ENCODE measurements at places on chromosomes 5 and 9.
A peak's percentile ranks its signal among the peaks of the same experiment; 100 is the strongest.

- DNase-seq, result no peak
Measured at GRCh38 chr9:71245651-71246050, 124.2 kb upstream of the TRPM3 start.

DNA sequence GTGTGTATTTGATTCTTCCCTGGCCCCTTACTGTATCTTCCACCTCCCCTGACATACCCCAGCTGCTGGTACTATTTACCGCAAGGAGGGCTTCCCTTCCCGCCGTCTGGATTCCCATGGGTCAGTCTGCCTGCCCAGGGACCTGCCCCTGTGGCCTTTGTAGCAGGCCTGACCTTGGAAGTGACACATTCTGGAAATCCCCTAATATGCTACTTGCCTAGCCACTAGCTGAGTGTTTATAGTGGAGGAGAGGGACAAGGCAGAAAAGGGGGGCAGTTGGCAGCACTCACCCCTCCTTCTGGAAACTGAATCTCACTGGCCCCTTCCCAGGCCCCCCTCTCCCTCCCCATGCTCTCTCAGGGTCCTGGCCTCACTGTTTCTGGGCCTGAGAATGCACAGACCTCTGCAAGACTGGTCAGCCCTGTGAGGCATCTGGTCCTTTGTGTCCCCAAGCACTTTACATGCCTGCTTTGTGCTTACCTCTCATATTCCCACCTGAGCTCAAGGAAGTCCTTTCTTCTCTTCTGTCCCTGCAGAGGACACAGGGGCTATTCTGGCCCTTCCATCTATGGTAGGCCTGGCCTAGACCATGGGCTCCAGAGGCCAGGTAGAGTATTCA is 8.2 kb upstream of the CCL21 start:
- DNase-seq, result no peak

DNA sequence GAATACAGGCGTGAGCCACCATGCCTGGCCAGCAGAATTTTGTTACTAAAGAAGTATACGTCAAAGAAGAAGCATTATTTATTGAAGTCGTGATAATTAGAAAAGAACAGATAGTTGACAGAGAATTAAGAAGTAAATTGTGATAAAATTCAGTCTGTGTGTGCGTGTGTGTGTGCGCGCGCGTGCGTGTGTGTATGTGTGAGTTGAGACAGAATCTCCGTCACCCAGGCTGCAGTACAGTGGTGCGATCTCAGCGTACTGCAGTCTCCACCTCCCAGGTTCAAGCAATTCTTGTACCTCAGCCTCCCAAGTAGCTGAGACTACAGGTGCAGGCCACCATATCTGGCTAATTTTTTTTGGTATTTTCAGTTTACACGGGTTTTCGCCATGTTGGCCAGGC is 77.8 kb downstream of the ERBIN start:
- no peak for DNase-seq

GRCh38 chr9:107064378-107064777 is 201.4 kb downstream of the ZNF462 start:
- no peak for DNase-seq

GRCh38 chr5:157245476-157245875 is 20.4 kb upstream of the CYFIP2 start:
- DNase-seq, result no peak

DNA sequence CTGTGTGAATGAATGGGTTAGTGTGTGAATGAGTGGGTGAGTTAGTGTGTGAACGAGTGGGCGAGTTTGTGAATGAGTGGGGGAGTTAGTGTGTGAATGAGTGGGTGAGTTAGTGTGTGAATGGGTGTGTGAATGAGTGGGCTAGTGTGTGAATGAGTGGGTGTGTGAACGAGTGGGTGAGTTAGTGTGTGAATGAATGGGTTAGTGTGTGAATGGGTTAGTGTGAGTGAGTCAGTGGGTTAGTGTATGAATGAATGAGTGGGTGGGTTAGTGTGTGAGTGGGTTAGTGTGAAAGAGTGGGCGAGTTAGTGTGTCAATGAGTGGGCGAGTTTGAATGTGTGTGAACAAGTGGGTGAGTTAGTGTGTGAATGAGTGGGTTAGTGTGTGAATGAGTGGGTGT is 35.5 kb downstream of the NKD2 start:
- DNase-seq, result no peak

DNA sequence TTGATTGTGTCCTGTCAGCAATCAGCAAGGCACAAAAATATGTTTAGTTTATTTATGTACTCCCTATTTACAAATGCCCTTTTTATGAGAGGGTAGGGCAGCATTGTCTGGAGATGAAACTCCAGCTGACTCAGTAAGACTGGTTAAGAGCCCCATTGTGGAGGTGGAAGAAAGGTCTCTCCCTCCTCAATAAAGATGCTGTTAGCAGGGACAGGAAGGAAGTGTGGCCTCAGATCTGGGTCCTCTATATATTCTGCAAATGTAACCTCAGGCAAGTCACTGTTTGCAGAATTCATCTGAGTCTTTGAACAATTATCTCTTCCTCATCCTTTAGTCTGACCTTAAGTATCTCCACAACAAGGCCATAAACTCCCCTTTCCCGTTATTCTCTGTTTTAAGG is 48.3 kb upstream of the TRAF1 start:
- DNase-seq, result no peak

- DNase-seq, result no peak
Measured at GRCh38 chr5:20331826-20332225, 343.8 kb upstream of the CDH18 start.

DNA sequence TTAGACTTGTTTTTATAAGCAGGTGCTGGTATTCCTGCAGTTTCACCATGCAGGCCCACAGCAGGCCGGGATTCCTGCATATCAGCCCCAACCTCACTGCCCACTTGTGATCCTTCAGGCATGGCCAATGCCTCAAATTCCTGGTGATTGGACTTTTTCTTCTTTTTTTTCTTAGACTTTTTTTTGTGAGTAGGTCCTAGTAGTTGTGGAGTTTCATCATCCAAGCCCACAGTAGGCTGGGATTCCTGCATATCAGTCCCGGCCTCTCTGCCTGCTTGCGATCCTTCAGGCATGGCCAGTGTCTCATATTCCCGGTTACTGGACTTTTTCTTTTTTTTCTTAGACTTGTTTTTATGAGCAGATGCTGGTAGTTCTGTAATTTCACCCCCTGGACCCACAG is 4.8 kb downstream of the TTF1 start:
- no peak for DNase-seq

GRCh38 chr9:76650692-76651091 is 113.5 kb upstream of the PCA3 start:
- no peak for DNase-seq

- DNase-seq, result no peak
Measured at GRCh38 chr9:90830977-90831376, 29.4 kb downstream of the SYK start.

DNA sequence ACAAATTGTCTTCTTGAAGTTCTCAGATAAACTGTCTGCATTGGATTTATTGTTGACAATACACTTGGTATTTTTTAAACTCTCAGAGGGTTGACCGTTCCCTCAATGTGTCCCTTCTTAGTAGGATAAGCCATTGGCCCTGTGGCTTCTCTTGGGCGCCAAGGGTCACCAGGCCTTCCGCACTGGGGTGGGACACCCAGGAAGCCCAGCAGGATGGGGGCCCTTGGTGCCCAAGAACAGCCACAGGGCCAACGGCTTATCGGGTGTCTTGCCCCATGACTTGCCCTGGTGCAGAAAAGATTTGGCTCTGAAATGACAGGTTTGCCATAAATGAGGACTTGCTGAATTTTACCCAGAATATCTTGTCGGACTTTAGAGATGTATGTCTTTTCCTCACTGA is 375.0 kb downstream of the IRX2 start:
- no peak for DNase-seq

DNA sequence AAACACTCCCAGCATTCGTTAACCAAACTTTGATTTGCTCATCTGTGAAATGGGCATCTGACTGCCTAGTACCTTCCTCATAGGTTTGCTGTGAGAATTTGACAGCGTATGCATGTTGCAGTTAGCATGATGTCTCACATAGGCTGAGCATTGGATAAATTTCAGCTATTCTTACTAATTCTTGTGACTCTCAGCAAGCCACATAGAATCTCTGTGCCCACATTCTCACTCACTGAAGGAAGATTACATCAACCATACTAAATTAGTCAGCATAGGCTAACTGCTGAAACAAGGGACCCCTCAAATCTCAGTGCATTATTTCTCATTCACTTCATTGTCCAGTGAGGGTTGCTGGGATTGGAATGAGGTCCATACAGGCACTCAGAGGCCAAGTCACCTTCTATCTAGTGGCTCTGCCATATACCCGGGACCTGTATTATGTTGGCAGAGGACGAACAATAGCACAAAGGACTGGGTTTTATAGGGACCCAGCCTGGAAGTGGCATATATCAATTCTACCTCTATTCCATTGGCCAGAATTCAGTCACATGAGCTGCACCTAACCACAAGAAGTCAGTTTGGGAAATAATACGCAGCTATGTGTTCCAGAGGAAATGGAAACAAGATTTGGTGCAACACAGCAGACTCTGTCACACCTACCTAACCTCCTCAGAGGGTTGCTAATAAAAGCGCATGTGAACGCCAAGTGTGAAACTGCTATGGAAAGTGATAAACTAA is 4.2 kb upstream of the PTGER4 start:
- DNase-seq, result no peak

- no peak for DNase-seq
Measured at GRCh38 chr5:39720136-39720535, 295.4 kb upstream of the DAB2 start.

GRCh38 chr9:34989946-34990635 is 546 bp downstream of the DNAJB5 start:
- no peak for DNase-seq

GRCh38 chr9:72220589-72220988 is 71.3 kb downstream of the GDA start:
- DNase-seq, result no peak

DNA sequence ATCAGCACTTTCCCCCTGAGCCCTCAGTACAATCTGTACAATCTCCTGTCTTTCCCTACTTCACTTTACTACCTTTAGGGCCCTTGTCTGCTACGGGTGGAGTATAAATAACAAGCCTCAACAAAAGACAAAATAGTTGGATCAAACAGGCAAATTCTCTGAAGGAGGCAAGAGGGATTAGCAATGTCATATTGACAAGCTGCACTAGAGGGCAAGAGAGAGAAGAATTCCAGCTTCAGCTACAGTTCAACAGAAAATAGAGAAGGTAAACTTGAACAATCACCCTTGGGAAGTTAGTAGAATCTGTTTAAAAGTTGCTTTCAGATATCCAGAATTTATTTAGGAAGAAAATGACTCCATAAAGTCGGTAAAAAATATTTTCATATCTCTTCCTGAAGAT is 68.4 kb upstream of the IZUMO3 start:
- no peak for DNase-seq

- no peak for DNase-seq
Measured at GRCh38 chr9:129220771-129221170, 42.7 kb upstream of the IER5L start.

- DNase-seq, result no peak
Measured at GRCh38 chr5:135004376-135004775, 29.7 kb downstream of the PITX1 start.

- no peak for DNase-seq
Measured at GRCh38 chr5:116621599-116621998, 47.0 kb upstream of the SEMA6A start.

DNA sequence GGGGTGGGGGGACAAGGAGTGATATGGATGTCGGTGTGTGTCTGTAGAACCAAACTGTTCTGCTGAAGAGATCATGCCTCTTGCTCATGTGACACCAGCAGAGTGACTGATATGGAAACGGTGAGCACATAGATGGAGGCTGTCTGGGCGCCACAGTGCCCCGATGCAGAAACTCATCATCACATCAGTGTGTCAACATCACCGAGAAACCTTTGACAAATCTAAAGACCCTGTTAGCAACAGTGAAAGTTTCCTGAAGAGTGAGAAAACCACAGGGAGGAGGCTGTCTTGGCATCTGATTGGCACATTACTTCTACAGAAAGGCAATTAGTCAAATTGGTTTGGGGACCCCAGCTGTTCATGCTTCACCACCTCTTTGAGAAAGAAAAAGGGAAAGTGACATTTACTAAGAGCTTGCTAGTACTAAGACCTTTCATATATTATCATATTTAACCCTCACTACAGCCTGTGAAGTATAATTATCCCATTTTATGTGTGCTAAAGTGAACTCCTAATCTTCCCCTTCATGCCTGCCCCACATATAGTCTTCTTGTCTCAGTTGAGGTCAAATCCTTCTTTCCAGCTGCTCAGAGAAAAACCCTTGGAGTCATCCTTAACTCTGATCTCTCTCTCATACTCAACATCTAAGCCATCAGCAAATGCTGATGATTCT is 25.6 kb downstream of the CSF2 start:
- DNase-seq, result no peak

GRCh38 chr5:174481737-174482136 is 242.6 kb upstream of the MSX2 start:
- DNase-seq, result no peak

DNA sequence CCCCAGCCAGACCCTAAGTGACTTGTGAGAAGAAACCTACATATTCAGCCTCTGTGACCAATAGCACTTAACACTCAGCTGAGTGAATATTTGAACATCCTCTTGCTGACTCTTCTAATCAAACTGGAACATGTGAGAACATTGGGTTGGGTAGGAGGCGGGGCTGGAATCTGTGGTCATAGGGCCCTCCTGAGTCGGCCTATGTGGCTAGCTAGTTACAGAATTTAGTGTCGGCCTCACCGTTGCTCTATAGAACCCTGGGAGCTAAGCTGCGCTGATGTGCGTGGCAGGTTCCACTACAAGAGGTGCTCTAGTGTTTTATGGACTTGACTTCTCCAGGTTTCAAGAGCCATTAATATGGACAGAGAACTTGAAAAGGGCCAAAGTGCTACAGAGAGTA is 138.8 kb downstream of the DROSHA start:
- no peak for DNase-seq

GRCh38 chr5:142316051-142316450 is 8.8 kb downstream of the SPRY4 start:
- no peak for DNase-seq

DNA sequence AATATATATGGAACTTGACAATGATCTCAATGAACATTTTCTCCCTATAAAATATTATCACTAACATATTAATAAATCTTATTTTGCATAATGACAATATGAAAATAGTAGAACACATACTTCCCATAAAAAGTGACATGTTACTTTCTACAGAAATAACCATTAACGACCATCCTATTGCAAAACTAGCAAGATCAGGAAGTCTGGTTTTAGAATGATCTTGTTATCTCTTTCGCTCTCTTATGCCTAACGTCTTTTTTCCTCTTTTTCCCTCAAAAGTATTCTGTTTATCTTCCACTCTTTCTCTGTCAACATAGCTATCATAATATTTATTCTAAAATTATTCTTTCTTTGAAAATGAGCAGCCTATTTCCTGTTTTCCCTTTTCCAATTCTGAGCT is 21.6 kb upstream of the C5orf46 start:
- no peak for DNase-seq

GRCh38 chr9:69027355-69028097 is 8.0 kb upstream of the FXN start:
- DNase-seq, result no peak

DNA sequence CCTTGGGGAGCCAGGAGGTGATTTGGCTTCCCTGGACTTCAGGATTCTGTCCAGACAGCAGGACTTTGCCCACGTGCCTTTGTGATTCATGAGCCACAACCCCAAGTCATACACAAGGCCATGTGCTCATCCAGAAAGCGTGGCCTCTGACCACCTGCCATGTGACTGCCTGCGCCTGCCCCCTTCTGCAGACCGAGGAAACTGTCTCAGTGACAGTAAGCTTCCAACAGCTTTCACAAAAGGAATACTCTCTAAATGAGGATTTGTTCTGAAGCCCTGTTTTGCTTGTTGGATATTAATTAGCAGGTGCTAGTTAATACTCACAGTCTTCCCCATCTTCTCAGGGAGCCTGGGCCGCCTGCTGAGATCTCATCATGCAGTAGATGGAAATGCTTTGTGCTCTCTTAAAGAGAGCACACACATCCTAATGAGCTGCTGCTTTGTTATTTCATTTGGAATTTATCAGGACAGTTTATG is 36.9 kb upstream of the ANGPTL2 start:
- DNase-seq, result peak; percentile 51
